ENCODE measurements at places on chromosomes 12 and 14.
A peak's percentile ranks its signal among the peaks of the same experiment; 100 is the strongest.

GRCh38 chr14:68036202-68036601 is 216.6 kb downstream of the RAD51B start:
- no peak for DNase-seq

DNA sequence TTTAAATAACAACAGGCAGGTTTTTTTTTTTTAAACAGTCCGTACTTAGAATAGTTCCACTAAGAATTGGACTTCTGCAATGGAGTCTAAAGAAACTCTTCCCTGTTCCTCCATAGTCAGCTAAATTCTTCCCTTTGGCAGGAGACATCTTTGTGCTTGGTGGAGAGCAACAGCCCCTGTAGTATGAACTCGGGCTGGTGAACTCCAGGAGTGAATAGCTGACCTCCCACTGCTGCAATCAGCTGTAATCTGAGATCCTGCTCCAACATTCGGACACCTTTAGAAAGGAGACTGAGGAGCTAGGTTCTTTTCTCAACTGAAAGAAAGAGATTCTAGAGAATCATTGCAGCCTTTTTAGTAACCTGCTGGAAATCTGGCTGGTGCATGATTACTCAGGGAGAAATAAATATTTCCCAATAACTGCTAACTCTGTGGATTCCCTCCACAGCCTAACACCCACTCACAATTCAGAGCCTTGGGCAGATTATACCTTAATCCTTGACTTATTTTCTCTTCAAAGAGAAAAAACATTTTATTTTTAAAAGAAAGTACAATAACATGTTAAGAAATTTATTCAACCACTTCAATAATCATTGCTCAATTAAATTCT is 25.6 kb upstream of the DBX2 start:
- no peak for DNase-seq

- DNase-seq: no peak
Measured at GRCh38 chr12:117121441-117121840, 22.2 kb upstream of the TESC start.

DNA sequence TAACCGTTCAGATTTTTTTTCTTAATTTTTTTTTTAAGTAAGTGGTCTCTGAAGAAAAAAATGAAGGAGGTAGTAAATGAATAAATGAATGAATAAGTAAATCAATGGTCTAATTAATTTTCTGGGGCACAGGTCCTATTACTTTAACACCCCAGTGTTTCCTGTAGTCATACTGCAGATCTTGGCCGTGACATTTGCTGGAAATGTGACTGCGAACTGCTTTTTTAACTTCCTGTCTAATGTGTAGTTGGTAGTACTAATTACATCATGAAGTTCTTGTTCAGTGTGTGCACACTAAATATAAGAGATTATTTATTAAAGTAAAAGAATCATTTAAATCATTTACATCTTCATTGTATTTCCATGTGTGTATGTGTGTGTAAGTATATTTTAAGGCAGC is 45.4 kb downstream of the AEBP2 start:
- no peak for DNase-seq

DNA sequence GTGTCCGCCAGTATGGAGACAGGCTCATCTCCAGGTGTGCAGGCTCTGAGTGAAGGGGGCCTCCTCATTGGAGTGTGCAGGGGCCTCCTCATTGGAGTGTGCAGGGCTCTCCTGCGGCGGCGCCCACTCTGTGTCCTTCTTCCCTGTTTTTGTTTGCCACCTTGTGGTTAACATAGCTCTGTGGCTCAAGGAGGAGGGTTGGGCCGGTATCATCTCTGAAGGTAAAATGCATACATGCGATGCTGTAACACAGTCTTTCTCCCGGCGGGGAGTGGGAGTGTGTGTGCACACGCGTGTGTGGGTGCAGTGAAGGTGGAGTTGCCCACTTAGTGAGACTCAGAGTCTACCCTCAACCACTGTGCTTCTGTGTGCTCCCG is 429.4 kb downstream of the ZFP36L1 start:
- DNase-seq: no peak

- DNase-seq: no peak
Measured at GRCh38 chr12:98291828-98292227, 223.6 kb upstream of the TMPO start.

DNA sequence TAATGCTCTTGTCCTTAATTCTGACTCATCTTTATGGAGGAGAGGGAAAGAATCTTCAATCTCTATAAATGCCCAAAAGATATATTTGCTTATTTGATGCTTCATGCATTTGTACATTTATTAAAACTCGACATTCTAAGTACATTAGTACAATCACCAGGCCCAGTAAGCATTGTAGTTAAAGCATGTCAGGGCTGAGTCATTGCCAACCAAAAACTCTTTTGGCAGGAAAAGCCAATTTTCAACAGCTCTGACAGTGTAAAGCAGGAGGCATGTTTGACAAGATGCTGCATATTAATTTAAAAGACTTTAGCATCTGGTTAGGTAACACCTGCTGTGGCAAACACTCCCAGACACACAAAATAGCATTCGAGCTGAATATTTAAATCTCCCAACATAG is 290.9 kb downstream of the PPFIA2 start:
- no peak for DNase-seq

- no peak for DNase-seq
Measured at GRCh38 chr14:36515105-36515593, 4.9 kb downstream of the NKX2-1 start.

DNA sequence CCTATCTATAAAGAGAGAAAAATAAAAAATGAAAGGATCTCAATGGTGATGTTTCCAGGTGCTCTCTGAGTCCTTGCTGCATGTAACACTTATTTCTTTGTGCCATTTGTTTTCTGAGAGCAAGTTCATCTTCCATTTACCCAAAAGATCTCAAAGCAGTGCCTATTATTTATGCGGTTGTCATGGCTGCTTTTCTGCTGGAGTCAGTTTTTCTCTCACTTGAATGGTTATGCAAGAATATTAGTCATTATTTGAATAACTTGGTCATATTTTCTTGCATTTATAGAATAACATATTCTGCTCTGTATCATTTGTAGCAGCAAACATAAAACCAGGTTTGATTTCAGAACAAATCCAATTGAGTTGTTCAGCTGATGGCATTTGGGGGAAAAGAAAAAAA is 141.8 kb upstream of the G2E3 start:
- no peak for DNase-seq

DNA sequence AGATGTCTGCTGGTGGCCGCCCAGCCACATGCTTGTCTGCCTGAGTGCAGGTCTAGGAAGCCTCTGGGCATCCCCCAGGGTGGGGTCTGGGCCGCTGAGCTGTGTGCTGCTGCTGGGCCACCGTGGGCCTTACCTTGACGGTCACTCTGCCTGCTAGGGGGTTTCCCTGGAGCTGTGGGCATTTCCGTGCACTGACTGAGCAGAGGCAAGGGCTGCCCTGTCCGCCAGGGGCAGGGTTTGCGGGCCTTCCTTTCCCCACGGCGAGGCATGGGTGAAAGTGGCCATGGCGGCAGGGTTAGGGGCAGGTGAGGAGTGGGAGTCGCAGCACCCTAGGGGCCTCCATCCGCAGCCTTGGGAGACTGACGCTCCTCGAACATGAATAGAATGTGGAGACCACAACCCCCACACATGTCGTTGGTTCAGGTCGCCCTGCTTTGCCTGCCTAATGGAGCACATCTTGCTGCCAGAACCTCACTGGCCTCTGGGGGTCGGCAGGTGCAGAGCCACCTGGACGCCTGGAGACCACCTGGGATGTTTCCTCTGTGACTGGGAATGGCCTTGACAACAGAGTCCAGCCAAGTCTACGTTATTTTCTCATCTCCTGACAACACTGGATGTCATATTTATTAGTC is 2.5 kb downstream of the ZBTB42 start:
- no peak for DNase-seq

GRCh38 chr14:20632831-20633691 is 8.4 kb downstream of the OR6S1 start:
- DNase-seq: peak; percentile 65

DNA sequence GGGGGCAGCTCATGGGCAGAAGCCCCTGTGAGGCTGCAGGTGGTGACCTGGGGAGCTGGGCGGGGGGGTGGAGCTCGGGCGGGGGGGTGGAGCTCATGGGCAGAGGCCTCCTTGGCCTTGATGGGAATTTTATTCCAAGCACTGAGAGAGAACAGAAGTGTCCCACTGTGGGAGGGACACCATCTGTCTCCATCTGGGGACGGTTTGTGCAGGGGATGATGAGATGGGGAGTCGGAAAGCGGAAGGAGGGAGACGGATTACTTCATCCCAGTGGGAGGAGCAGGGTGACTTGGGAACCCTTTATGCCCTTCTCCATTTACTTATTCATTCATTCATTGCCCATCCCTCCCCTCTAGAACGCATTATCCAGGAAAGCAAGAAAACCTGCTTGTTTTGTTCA is 304.7 kb downstream of the ADGRD1 start:
- DNase-seq: no peak

GRCh38 chr14:61218157-61218556 is 63.0 kb downstream of the TMEM30B start:
- DNase-seq: no peak

GRCh38 chr14:104942586-104942985 is 17.9 kb downstream of the PLD4 start:
- no peak for DNase-seq

DNA sequence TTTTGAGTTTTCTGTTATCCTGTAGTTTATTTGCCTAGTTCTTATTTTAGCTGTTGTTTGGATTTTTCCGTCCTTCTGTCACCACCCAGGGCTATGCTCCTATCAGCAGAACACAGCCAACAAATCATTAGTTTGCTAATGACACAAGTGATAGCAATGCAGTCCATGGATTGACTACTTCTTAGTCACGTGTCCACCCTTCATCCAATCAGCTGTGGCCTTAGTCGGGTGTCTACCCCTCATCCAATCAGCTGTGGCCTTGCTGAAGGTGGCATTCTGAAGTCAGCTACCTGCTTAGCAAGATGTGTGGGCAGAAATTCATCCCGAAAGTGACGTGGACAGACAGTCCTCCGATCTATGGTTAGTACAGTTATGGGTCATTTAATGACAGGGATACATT is 182.3 kb downstream of the GALC start:
- DNase-seq: no peak

DNA sequence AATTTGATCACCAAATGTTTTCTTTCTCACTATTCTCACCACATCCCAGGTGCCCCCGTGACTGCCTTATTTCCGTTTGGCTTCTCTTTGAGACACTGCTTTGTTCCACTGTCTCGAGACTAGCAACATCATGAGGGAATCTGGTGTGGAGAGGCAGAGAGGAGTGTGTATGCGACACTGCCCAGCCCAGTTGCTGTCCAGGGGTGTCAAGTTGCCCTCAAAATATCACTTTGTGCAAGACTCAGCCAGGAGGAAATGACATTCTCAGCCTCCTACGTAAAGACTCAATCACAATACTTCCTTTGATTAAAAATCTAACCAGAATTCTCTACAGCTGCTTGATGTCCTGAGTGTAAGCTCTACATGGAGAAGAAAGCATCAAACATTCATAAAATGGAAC is 48.2 kb upstream of the EEA1 start:
- DNase-seq: no peak

GRCh38 chr12:80188576-80188975 is 89.2 kb downstream of the OTOGL start:
- DNase-seq: no peak

GRCh38 chr12:106487664-106488063 is 95.1 kb upstream of the RFX4 start:
- no peak for DNase-seq

DNA sequence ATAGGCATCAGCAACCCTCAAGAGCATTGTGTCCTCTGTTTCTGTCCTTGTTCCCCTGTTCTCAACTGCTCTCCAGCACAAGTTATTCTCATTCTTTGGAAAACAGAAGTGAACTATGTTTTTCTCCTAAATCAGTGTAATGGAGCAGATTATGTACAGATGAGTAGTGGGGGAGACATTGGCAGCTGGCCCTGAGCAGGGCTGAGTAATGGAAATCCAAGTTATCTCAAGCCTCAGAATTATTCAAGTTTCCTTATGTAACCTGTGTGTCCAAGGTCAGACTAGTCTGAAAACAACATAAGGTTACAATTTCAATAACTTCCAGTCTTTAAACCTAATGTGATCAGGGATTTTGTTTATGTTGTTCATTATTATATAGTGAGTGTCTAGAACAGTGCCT is 116.1 kb upstream of the FUT8 start:
- no peak for DNase-seq

DNA sequence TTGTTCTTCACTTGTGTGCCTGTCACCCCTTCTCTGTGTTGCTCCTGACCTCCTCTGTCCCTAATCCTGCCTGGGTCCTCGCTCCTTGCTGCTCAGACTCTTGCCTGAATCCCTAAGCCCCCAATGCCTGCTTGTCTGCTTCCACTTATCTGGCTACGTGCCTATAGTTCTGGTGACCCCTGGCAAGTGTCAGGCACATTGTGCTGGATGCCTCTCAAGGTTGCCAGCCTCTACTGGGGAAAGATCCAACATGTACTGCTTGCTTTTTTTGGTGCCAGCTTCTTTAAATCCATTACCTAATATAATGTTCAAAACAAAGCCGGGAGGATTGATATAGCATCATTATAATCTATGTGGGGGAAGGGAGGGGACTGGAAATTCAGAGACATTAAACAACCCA is 448.0 kb upstream of the CCDC196 start:
- no peak for DNase-seq

DNA sequence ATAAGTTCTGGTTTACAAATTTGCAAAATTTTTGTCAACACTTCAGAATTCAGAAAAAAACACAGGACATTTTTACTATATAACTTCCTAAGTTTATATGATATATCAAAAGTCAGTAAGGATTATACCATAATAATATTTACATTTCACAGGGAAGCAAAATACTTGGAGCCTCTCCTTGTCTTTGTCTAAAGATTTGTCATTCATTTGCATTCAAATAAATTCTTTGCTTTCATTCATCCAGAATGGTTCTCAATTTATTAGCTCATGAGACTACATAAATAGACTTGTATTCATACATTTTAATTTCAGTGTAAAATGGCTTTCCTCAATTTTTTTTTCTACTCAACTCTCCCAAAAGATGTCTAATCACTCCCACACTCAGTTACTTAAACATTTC is 96.4 kb downstream of the SLC38A6 start:
- DNase-seq: no peak

GRCh38 chr12:102816816-102817434 is 100.1 kb downstream of the PAH start:
- DNase-seq: no peak

DNA sequence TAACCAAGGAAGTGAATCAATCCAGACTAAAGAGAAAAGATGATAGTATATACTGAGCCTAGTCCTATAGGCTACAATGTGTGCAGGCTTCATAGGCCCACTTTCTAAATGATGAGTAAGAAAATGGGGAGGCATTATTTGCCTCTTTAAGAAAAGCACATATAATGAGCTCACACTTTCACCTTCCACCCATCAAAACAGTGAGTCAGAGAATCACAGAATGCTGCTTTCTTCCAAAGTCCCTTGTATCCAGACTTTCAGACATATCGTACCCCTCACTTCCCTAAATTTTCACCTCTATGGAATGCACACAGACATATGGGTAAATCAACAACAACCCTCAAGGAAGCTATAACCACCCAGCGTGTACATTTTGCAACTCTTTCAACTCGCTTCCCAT is 286.4 kb upstream of the PRKD1 start:
- DNase-seq: no peak

Data from central memory CD4-positive, alpha-beta T cell (primary cell).